ENCODE measurements at places on chromosomes 13 and 19. TPM values are rescaled to one million over a fixed set of nuclear protein-coding genes. Genes with fewer than 3 reads are reported as not detected.

- no peaks in the 10 kb centered on the region for H3K36me3 ChIP-seq
- H3K4me1 ChIP-seq: no peaks in the 10 kb centered on the region
- DNase-seq: no peak
- H3K27ac ChIP-seq: no peak overlapping the region
- peaks cover 2% of the 10 kb centered on the region for H3K27me3 ChIP-seq
Observed at GRCh38 chr13:96403241-96403640, 313.3 kb downstream of the HS6ST3 start.

DNA sequence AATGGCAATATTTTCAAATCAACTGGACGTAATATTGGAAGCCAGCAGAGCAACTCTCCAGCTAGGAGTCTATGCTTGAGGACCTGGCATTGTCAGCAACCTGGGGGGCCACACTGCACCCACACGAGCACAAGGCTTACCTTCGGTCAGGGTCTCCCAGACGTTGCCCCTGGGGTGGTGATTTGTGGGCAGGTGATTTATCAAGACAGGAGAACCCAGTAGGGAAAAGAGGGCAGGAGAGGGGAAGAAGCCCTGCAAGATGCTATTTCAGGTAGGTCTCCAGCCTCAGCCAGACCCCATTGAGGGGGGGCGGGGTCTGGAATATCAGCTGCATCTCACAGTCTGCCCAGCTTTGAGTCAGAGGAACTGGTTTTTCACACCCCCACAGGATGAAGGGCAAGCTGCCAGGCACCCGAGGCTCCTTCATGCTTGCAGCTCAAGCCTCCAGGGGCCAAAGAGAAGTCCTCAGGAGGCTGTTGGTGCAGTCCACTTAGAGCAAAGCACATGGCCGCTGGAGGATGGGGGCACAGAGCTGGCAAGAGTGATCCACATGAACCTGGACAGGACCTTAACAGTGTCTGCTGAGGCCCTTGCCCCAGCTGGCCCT lies 80.9 kb upstream of the UQCRFS1 start:
- no peak overlapping the region for H3K27ac ChIP-seq
- H3K36me3 ChIP-seq: no peaks in the 10 kb centered on the region
- no peak overlapping the region for H3K4me3 ChIP-seq
- no peaks in the 10 kb centered on the region for H3K4me1 ChIP-seq
- H3K27me3 ChIP-seq: peaks cover 6% of the 10 kb centered on the region

GRCh38 chr19:42606660-42607351 lies 12.1 kb upstream of the CEACAM8 start:
- peak; percentile 50 for DNase-seq
- H3K4me3 ChIP-seq: no peak overlapping the region
- H3K27me3 ChIP-seq: no peaks in the 10 kb centered on the region
- no peaks in the 10 kb centered on the region for H3K4me1 ChIP-seq

GRCh38 chr13:62171697-62172096 lies 756.0 kb upstream of the PCDH20 start:
- no peak for DNase-seq
- no peaks in the 10 kb centered on the region for H3K4me1 ChIP-seq
- H3K27ac ChIP-seq: no peak overlapping the region
- no peak overlapping the region for H3K4me3 ChIP-seq

- no peak overlapping the region for H3K27ac ChIP-seq
- no peak overlapping the region for H3K4me3 ChIP-seq
- H3K36me3 ChIP-seq: no peaks in the 10 kb centered on the region
- H3K4me1 ChIP-seq: no peaks in the 10 kb centered on the region
Observed at GRCh38 chr13:66477816-66478215, 752.3 kb downstream of the PCDH9 start.

DNA sequence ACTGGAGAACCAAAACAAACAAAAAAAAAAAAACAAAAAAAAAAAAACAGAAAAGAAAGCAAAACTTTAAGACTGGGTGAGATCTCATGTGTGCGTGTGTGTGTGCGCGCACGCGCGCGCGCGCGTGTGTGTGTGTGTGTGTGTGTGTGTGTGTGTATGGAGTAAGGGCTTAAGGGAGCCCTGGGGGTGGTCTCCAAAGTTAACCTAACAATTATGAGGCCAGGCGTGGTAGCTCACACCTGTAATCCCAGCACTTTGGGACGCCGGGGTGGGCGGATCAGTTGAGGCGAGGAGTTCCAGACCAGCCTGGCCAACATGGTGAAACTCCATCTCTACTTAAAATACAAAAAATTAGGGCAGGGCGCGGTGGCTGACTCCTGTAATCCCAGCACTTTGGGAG lies 46.7 kb downstream of the CYP4F22 start:
- no peak for DNase-seq
- H3K27me3 ChIP-seq: peaks cover 18% of the 10 kb centered on the region
- no peak overlapping the region for H3K27ac ChIP-seq
- H3K4me1 ChIP-seq: no peaks in the 10 kb centered on the region
- no peak overlapping the region for H3K4me3 ChIP-seq

- no peak for DNase-seq
- no peaks in the 10 kb centered on the region for H3K36me3 ChIP-seq
- H3K4me3 ChIP-seq: no peak overlapping the region
- H3K4me1 ChIP-seq: no peaks in the 10 kb centered on the region
- H3K27ac ChIP-seq: no peak overlapping the region
Observed at GRCh38 chr19:52646571-52647217, 8.5 kb upstream of the ZNF83 start.

The APC2 gene
- polyA plus RNA-seq: 0.04 TPM

The LIG4 gene
- polyA plus RNA-seq: 7.6 TPM

The CLPTM1 gene
- polyA plus RNA-seq: 82.5 TPM

The PCSK4 gene
- polyA plus RNA-seq: 2.3 TPM

The NFIC gene
- 40.4 TPM for polyA plus RNA-seq
